ENCODE measurements at places on chromosomes 4 and X.

- DNase-seq = no peak
Observed at GRCh38 chr4:98781641-98782357, 123.4 kb upstream of the TSPAN5 start.

GRCh38 chr4:2793586-2794485, 951 bp downstream of the SH3BP2 start:
- DNase-seq = no peak

- no peak for DNase-seq
Observed at GRCh38 chr4:129929984-129930383, 834.0 kb downstream of the C4orf33 start.

- no peak for DNase-seq
Observed at GRCh38 chr4:20847124-20847747, 147.0 kb downstream of the PACRGL start.

DNA sequence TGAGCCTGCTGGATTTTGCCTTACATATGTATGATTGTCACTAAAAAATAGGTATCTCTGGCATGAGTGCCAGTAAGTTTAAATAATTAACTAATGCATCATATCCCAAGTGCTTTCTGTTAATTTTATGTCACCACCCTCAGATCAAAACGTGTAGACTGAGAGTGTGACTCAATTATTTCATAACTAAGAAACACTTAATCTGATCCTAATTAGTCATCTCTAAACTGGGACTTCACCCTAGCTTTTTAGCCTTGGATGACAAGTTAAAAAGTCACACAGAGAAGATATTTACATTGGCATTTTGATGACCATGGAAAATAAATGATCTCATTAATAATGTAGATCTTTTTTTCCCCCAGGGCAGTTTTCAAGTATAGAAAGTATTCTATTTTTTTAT, 23.1 kb upstream of the SLC6A14 start:
- DNase-seq = no peak

- DNase-seq = no peak
Observed at GRCh38 chr4:1980561-1981041, 28.2 kb downstream of the NELFA start.

DNA sequence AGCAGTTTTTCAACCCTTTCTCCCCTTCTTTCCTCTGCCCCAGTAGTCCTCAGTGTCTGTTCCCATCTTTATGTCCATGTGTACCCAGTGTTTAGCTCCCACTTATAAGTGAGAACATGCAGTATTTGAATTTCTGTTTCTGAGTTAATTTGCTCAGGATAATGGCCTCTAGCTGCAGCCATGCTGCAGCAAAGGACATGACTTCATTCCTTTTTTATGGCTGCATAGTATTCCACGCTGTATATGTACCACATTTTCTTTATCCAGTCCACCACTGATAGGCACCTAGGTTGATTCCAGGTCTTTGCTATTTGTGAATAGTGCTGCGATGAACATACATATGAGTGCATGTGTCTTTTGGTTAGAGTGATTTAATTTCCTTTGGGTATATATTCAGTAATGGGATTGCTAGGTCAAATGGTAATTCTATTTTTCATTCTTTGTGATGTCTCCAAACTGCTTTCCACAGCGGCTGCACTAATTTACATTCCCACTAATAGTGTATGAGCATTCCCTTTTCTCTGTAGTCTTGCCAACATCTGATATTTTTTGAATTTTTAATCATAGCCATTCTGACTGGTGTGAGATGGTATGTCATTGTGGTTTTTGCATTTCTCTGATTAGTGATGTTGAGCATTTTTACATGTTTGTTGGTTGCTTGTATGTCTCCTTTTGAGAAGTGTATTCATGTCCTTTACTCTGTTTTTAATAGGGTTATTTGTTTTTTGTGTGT, 54.6 kb upstream of the ANK2 start:
- no peak for DNase-seq

DNA sequence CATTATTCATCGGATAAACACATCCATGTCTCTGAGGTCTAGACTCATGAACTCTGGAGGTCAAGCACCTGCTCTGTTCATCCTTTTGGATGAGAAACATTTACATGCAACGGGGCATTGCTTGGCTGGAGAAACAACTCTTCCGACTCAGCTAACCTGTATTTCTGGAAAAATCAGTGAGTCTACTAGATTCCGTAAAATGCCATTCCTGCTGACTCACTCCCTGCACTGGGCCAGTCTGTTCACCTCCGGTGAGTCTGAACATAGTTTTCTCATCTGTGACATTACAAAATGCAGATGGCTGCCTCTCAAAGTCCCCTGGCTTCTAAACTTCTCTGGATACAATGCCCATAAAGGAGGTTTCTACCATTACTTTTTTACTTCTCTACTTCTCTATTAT, 185.7 kb upstream of the HS3ST1 start:
- no peak for DNase-seq

- DNase-seq = no peak
Observed at GRCh38 chr4:159937595-159937994, 834.7 kb downstream of the RAPGEF2 start.

DNA sequence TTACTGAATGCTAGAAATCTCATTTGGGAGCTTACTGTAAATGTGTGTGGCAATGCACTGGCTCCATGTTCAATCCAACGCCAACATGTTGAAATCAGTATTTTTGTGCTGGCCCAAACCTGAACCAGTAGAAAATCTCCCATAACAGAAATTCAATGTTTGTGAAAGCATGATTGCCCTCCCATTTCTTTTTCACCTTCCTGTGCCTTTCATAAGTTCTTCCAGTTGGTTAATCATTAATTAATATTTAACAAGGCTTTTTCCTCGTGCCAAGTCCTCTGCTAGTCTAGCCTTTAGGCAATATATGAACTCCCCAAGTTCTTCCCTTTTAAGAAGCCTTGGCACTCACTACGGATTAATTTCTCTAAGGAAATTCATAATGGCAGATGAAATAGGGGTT, 1.3 kb upstream of the PLS3 start:
- no peak for DNase-seq

DNA sequence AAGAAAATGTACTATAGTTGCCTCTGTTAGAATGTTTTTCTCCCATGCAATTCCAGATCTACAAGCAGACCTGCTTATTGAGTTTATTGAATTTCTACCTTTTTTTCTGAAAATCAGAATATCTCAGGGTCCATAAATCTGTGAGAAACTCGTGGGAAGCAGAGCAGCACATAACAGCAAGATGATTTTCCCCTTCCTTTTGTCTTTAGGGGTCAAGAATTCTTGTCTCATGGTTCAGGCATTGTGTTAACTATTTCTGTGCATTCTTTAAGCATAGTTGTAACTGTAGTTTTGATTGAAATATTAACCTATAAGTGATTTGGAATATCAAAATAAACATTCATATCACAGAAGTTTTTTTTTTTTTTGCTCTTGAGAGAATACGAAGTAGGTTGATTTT, 11.4 kb downstream of the EDNRA start:
- DNase-seq = no peak

DNA sequence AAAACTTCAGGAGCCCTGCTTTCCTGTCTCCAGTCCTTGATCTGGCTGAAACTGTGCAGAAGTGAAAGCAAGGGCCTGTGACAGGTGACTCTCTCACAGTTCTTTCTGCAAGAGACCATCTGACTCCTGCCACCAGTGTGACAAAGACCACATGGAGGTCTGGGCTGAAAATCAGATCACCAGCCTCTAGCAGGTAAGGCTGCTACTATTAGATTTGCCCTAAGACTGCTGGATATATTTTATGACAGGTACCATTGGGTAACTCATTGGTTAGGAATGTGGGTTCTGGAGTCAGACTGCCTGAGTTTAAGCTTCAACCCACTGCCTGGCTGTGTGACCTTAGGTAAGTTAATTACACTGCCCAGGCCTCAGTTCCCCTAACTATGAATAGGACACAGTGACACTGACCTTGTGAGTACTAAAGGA, 163.3 kb upstream of the SLC7A11 start:
- DNase-seq = no peak

DNA sequence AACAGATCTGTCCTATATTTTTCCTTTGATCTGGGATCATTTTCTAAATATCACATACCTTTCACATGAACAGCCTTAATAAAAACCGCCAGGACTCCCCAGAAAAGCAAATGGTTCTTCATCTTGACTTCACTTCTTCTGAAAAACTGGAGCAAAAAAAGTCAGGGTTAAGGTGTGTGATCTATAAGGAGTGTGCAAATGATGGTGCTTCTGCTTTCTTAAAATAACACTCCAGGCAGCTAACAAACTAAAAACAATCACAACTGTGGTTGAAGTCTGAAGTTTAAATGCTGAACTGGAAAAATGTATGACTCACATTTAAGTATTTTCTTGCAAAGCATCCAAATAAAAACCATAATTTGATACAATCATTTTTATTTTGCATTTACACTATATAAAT, at the start of gene JCHAIN:
TSS of gene JCHAIN (minus strand) at position 140 of the 400 bp plus-strand sequence. CDS start at position 122, 18 bp downstream.
- DNase-seq = no peak

DNA sequence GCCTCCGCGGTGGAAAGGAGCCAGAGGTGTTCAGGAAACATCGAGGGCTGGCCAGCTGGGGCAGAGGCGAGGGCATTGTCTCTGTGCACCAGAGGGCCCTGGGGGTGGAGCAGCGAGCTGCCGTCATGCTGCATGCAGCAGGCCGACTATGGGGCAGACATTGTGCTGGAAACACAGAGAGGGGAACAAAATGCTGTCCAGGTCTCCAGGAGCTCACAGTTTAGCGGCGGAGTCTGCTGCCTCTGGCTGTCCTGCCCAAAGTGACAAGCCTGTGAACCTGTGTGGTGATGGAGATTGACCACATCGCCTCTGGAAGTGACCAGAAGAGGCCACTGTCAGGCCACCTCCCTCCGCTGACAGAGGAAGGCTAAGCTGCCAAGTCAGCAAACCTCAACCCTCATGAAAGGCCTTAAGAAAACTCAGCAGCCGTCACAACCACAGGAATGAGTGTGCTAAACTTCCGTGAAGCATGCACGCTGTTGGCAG, 20.1 kb upstream of the SASH3 start:
- DNase-seq = peak; percentile 47

DNA sequence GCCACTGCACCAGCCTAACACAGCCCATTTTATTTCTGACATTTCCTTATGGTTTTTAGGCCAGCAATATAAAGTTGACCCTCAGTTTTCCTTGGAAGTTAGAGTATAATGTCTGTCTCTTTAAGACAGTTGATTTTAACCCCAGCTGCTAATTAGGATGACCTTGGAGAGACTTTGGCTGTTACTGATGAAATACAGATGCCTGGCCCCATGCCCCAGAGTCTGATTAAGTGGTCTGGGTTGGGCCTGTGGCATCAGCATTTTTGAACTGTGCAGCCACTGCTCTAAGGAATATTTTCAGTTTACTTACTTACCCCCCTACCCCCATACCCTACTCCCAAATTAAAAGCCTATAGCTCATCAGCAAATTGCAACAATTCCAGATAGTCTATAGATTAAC, 85.8 kb downstream of the DCLK2 start:
- no peak for DNase-seq

- no peak for DNase-seq
Observed at GRCh38 chr4:15396157-15396800, 31.6 kb upstream of the C1QTNF7 start.

GRCh38 chrX:96453139-96453538, 231.5 kb upstream of the DIAPH2 start:
- no peak for DNase-seq

- DNase-seq = no peak
Observed at GRCh38 chr4:151176685-151177084, 77.3 kb downstream of the RPS3A start.

DNA sequence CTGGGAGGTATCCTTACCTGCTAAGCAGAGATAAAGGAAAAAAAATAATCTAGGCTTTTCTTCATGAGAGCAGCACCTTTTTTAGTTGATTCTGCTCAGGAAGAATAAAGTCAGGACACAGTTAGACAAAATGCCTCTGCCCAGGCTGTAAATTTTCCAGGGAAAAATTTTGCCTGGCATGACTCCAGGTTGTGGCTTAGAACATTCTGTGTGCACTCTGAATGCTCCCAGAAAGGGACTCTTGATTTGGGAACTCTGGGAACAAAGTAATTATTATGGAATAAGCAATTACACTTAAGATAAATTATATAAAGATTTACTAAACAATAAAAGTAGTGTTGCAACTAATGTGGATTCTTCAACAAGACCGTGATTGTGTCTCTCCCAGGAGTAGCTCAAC, 826.2 kb upstream of the TENM3 start:
- no peak for DNase-seq

- DNase-seq = no peak
Observed at GRCh38 chr4:175953116-175953515, 112.5 kb upstream of the WDR17 start.

DNA sequence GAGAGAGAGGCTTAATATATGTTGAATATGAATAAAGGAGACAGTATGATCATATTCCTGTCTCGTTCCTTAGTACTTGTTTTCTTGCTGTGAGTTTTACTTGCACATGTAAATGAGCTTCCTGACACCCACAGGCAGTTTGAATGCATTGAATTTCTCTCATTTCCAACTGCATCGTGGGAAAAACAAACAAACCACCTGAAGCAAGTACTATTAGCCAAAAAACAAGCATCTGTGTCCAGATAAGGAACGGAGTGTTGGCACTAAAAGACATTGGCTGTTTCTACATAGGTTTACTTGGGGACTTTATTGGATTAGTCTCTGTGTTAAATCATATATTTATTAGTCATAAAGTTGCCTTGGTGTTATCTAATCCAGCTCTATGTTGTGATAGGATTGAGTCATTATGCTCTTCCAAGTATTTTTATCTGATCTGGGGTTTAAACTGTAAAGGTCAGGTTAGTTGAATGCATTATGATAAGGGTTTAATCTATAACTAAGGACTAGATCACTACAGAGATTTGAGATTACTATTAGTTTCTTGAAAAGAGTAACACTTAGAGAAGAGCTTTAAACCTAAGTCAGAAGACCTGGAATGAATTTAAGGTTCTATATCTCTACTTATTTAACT, 339.0 kb upstream of the SPANXN4 start:
- no peak for DNase-seq

- no peak for DNase-seq
Observed at GRCh38 chr4:80071604-80072227, 1.3 kb downstream of the ANTXR2 start.

DNA sequence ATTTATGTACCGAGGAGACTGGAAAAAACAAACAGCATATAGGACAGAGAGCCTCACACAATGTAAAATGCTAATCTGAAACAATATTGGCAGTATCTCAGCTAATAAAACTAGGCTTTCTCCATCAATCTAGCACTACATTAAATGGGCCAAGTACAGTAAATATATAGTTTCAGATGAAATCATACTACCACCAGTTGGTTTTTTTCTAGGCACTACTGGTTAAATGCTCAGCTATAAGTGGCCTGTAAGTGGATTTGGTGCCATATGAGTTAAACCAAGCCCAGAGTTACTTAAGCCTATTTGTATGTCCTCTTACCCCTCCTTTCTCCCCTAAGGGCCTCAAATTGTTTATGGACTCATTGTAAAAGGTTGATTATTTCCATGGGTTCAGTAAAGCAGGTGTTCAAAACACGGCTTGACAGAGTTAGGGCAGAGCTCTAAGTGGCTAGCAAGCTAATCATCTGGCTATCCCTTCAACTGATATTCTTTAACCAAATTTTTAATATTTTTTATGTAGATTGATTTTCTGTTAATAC, 57.5 kb downstream of the FAM13A start:
- DNase-seq = no peak

Data from hippocampal formation (tissue), 2 donors.